Activated CD4-positive, alpha-beta T cell treated with anti-CD3 and anti-CD28 coated beads, Interleukin-2, amount 10 ng/mL, durations not matched to agents 24 days and 14 days (primary cell): ENCODE measurements at places on chromosomes 3 and 15. TPM values are rescaled to one million over a fixed set of nuclear protein-coding genes. Genes with fewer than 3 reads are reported as not detected.
A peak's percentile ranks its signal among the peaks of the same experiment; 100 is the strongest.

- H3K4me1 ChIP-seq: no peaks in the 10 kb centered on the region
- no peaks in the 10 kb centered on the region for H3K36me3 ChIP-seq
- H3K4me3 ChIP-seq: no peak overlapping the region
Measured at GRCh38 chr3:57726397-57726796, 29.7 kb upstream of the SLMAP start.

- no peaks in the 10 kb centered on the region for H3K27me3 ChIP-seq
- peaks cover 43% of the 10 kb centered on the region for H3K36me3 ChIP-seq
- peak overlapping the region; percentile 83 for H3K27ac ChIP-seq
- peak; percentile 64 for DNase-seq
- H3K4me1 ChIP-seq: peaks cover 86% of the 10 kb centered on the region
Measured at GRCh38 chr15:55281517-55282228, 7.9 kb downstream of the RAB27A start.

- H3K36me3 ChIP-seq: peaks cover 38% of the 10 kb centered on the region
- H3K4me1 ChIP-seq: peaks cover 60% of the 10 kb centered on the region
- H3K27ac ChIP-seq: no peak overlapping the region
- H3K4me3 ChIP-seq: no peak overlapping the region
Measured at GRCh38 chr15:48802257-48802656, 8.6 kb downstream of the CEP152 start.

- H3K36me3 ChIP-seq: no peaks in the 10 kb centered on the region
- H3K4me1 ChIP-seq: no peaks in the 10 kb centered on the region
- no peak overlapping the region for H3K27ac ChIP-seq
- no peak for DNase-seq
- no peaks in the 10 kb centered on the region for H3K27me3 ChIP-seq
Measured at GRCh38 chr15:87661454-87662355, 594.8 kb downstream of the NTRK3 start.

DNA sequence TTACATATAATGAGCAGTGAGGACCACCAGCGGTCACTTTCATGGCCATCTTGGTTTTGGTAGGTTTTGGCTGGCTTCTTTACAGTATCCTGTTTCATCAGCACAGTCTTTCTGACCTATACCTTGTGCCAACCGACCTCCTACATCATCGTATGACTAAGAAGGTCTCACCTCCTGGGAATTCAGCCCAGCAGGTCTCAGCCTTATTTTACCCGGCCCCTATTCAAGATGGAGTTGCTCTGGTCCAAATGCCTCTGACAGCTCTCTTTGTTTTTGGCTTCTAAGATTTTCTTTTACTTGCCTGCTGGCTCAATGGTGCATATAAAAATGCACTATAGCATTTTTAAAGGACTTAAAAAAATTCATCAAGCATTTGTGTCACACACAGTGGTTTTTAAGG lies 3.2 kb upstream of the MME start:
- H3K4me3 ChIP-seq: no peak overlapping the region
- H3K27me3 ChIP-seq: peaks cover 35% of the 10 kb centered on the region
- no peak for DNase-seq
- no peaks in the 10 kb centered on the region for H3K36me3 ChIP-seq
- H3K4me1 ChIP-seq: peaks cover 7% of the 10 kb centered on the region

- H3K4me1 ChIP-seq: peaks cover 7% of the 10 kb centered on the region
- no peak for DNase-seq
- no peaks in the 10 kb centered on the region for H3K36me3 ChIP-seq
- H3K4me3 ChIP-seq: no peak overlapping the region
Measured at GRCh38 chr15:82858932-82859331, 49.5 kb downstream of the WHAMM start.

- H3K27me3 ChIP-seq: no peaks in the 10 kb centered on the region
- no peak for DNase-seq
- H3K36me3 ChIP-seq: peaks cover 24% of the 10 kb centered on the region
- no peak overlapping the region for H3K27ac ChIP-seq
- H3K4me3 ChIP-seq: no peak overlapping the region
Measured at GRCh38 chr3:186551387-186551786, 7.2 kb upstream of the CRYGS start.

DNA sequence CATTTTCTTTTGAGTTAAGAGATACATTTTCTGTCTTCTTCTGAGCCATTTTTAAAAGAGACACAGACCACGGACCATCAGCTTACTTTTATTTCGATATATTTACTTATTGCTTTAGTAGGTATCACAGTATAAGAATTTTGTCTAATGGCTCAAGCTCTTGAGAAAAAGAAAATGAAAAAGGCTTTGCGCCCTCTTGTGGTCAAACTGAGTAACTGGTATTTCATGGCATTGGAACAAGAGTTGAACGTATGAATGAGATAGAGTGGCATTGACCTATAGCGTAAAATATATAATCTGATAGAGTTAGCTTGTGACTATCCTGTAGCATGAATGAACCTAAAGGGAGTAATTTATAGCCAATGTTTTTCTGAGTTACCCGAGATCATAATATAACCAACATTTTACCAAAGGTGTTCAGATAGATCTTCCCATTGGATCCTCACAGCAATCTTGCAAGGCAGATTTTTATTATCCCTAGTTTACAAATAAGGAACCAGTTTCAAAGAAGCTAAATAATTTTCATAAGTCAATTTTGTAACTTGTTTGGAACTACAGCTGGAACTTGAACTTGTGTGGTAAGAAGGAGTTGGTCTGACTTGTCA lies 154.6 kb downstream of the POLR2M start:
- H3K27ac ChIP-seq: no peak overlapping the region
- DNase-seq: peak; percentile 82
- no peak overlapping the region for H3K4me3 ChIP-seq
- peaks cover 7% of the 10 kb centered on the region for H3K4me1 ChIP-seq
- no peaks in the 10 kb centered on the region for H3K36me3 ChIP-seq

The ECE2 gene
- total RNA-seq: not detected in 2 replicates

DNA sequence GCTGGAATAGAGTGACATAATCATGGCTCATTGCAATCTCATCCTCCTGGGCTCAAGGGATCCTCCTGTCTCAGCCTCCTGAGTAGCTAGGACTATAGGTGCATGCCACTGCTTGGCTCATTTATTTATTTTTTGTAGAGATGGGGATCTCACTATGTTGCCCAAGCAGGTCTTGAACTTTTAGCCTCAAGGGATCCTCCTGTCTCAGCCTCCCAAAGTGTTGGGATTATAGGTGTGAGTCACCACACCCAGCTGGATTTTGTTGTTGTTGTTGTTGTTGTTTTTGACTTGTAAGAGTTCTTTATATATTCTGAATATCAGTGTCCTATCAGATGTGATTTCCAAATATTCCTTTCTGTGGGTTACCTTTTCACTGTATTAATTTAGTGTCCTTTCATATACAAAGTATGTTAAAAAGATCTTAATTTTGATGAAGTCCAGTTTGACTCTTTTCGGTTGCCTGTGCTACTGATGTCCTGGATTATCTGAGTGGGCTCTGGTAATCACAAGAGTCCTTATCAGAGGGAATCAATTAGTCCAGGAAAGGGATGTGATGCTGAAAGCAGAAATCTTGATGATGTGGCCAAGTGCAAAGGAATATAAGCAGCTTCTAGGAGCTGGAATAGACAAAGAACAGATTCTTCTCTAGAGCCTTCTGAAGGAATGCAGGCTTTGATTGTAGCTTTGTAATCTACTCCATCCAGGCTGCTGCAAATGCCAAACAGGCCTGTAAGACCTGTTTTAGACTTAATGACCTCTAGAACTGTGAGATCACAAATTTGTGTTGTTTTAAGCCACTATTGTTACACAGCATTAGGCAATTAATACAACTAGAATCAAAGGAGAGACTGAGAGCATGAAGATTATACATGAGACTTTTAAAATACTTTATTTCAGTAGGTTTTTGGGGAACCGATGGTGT lies 30.2 kb downstream of the NCK1 start:
- H3K27ac ChIP-seq: no peak overlapping the region
- no peak overlapping the region for H3K4me3 ChIP-seq
- DNase-seq: peak; percentile 33
- peaks cover 27% of the 10 kb centered on the region for H3K4me1 ChIP-seq
- H3K36me3 ChIP-seq: peaks cover 46% of the 10 kb centered on the region

The FAM174B gene
- total RNA-seq: 1.9 and 3.0 TPM in 2 replicates

- no peak overlapping the region for H3K27ac ChIP-seq
- no peaks in the 10 kb centered on the region for H3K36me3 ChIP-seq
- H3K27me3 ChIP-seq: peaks cover 35% of the 10 kb centered on the region
- DNase-seq: no peak
- H3K4me1 ChIP-seq: no peaks in the 10 kb centered on the region
Measured at GRCh38 chr15:100911086-100911485, 8.1 kb upstream of the LRRK1 start.

The MKRN3 gene
- 1.5 and 2.1 TPM in 2 replicates for total RNA-seq

- DNase-seq: peak; percentile 89
- H3K4me3 ChIP-seq: no peak overlapping the region
- H3K36me3 ChIP-seq: peaks cover 43% of the 10 kb centered on the region
- H3K27me3 ChIP-seq: no peaks in the 10 kb centered on the region
Measured at GRCh38 chr15:100602823-100603393, 519 bp downstream of the ASB7 start.

DNA sequence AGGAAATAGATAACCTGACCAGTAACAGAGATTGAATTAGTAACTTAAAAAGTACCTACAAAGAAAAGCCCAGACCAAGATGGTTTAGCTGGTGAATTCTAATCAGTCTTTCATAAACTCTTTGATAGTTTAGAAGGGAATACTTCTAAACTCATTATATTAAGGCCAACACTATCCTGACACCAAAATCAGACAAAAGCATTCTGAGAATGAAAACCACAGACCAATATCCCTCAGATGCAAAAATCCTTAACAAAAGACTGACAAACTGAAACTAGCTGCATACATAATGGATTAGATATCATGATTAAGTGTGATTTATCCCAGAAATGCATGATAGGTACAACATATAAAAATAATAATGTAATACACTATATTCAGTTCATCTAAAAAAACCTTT lies 115.6 kb downstream of the RFX7 start:
- no peak overlapping the region for H3K27ac ChIP-seq
- no peak for DNase-seq
- no peaks in the 10 kb centered on the region for H3K4me1 ChIP-seq
- peaks cover 65% of the 10 kb centered on the region for H3K36me3 ChIP-seq

DNA sequence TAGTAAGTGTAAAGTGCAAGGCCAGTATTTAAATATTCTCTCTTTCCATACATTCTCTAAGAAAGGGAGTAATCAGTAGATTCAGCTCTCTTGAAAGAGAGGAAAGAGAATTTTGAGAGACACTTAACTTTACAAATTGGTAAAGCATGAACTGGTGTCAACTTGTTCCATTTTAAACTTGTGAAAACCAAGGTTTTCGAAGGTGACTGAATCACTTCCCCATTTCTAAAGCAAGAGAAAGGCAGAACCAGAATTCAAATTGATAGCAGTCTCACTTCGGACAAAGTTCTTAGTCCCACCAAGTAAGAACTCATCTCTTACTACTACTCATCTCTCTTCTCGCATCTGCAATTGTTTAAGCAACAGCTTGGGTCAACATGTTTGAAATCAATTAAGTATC lies 22.4 kb downstream of the TJP1 start:
- no peak overlapping the region for H3K27ac ChIP-seq
- peaks cover 11% of the 10 kb centered on the region for H3K27me3 ChIP-seq
- H3K36me3 ChIP-seq: no peaks in the 10 kb centered on the region
- no peak for DNase-seq

GRCh38 chr3:57059411-57059810 lies 1.1 kb upstream of the SPATA12 start:
- no peak overlapping the region for H3K4me3 ChIP-seq
- H3K27ac ChIP-seq: peak overlapping the region; percentile 53
- H3K4me1 ChIP-seq: peaks cover 7% of the 10 kb centered on the region
- H3K27me3 ChIP-seq: no peaks in the 10 kb centered on the region

DNA sequence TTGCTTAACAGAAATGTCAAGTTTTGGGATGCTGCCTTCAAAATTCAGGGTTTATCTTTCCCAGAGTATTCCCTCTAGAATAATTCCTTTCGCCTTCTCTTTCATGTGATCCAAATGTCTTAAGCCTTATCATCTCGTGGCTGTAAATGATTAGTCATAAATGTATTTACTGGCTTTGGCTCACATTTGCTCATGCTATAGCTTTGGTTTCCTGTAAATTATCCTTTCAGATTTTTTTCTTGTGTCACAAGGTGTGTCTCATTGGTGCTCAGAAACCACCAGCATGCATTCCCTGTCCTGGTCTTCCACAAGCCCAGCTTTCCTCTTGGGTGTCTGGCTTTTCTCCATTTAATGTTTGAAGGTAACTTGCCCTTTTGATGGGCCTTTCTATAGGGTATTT lies 692.7 kb upstream of the ALCAM start:
- no peak for DNase-seq
- H3K36me3 ChIP-seq: no peaks in the 10 kb centered on the region
- H3K27me3 ChIP-seq: no peaks in the 10 kb centered on the region
- no peaks in the 10 kb centered on the region for H3K4me1 ChIP-seq

GRCh38 chr3:11624704-11625375 lies 18.9 kb downstream of the VGLL4 start:
- peak overlapping the region; percentile 77 for H3K27ac ChIP-seq
- no peaks in the 10 kb centered on the region for H3K27me3 ChIP-seq
- peaks cover 58% of the 10 kb centered on the region for H3K4me1 ChIP-seq
- DNase-seq: peak; percentile 83
- H3K4me3 ChIP-seq: peak overlapping the region; percentile 80
- H3K36me3 ChIP-seq: peaks cover 21% of the 10 kb centered on the region

- no peak overlapping the region for H3K4me3 ChIP-seq
- no peak overlapping the region for H3K27ac ChIP-seq
- no peaks in the 10 kb centered on the region for H3K36me3 ChIP-seq
- no peaks in the 10 kb centered on the region for H3K4me1 ChIP-seq
Measured at GRCh38 chr3:78820542-78820941, 947.3 kb downstream of the ROBO1 start.

The AKAP13 gene
- total RNA-seq: 68.5 and 71.3 TPM in 2 replicates

GRCh38 chr15:65408324-65409035 lies 14.3 kb downstream of the IGDCC4 start:
- no peak for DNase-seq
- H3K4me3 ChIP-seq: no peak overlapping the region
- no peaks in the 10 kb centered on the region for H3K36me3 ChIP-seq
- H3K27ac ChIP-seq: no peak overlapping the region
- H3K27me3 ChIP-seq: peaks cover 42% of the 10 kb centered on the region

The RCN2 gene
- 35.1 and 40.5 TPM in 2 replicates for total RNA-seq

- no peaks in the 10 kb centered on the region for H3K4me1 ChIP-seq
- H3K4me3 ChIP-seq: no peak overlapping the region
- no peak for DNase-seq
- H3K27me3 ChIP-seq: no peaks in the 10 kb centered on the region
Measured at GRCh38 chr3:64909757-64910467, 222.1 kb upstream of the ADAMTS9 start.

DNA sequence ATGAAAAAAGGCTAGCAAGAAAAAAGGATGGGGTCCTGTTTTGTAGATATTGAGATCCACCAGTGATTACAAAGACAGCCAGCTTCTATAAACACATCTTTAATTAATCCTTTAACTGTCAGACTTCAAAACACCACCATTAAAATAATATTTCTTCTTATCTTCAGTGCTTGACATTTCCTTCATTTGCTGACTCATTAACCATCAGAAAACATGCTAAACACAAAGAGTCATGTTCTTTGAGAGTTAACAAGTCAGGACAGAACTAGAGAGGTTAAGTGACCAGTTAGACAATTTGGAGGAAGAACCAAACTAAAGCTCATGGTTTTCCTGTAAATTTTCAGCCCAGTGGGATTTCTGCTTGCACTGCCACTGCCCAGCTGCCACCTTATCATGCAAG lies 111.4 kb downstream of the MEIS2 start:
- H3K27me3 ChIP-seq: no peaks in the 10 kb centered on the region
- no peak overlapping the region for H3K27ac ChIP-seq
- no peaks in the 10 kb centered on the region for H3K36me3 ChIP-seq
- H3K4me1 ChIP-seq: no peaks in the 10 kb centered on the region

The SLC22A13 gene
- total RNA-seq: 0.47 and 0.54 TPM in 2 replicates

The ABHD17C gene
- 4.1 and 5.3 TPM in 2 replicates for total RNA-seq

- peak; percentile 86 for DNase-seq
- H3K4me3 ChIP-seq: no peak overlapping the region
- H3K4me1 ChIP-seq: peaks cover 18% of the 10 kb centered on the region
- H3K36me3 ChIP-seq: no peaks in the 10 kb centered on the region
- H3K27me3 ChIP-seq: peaks cover 48% of the 10 kb centered on the region
Measured at GRCh38 chr3:98329392-98330124, 24.1 kb upstream of the OR5K4 start.

The WNT5A gene
- total RNA-seq: not detected in 2 replicates
